Upper lobe of left lung (tissue), 6 donors: ENCODE measurements at places on chromosomes 12 and 14. TPM values are rescaled to one million over a fixed set of nuclear protein-coding genes. Genes with fewer than 3 reads are reported as not detected.

DNA sequence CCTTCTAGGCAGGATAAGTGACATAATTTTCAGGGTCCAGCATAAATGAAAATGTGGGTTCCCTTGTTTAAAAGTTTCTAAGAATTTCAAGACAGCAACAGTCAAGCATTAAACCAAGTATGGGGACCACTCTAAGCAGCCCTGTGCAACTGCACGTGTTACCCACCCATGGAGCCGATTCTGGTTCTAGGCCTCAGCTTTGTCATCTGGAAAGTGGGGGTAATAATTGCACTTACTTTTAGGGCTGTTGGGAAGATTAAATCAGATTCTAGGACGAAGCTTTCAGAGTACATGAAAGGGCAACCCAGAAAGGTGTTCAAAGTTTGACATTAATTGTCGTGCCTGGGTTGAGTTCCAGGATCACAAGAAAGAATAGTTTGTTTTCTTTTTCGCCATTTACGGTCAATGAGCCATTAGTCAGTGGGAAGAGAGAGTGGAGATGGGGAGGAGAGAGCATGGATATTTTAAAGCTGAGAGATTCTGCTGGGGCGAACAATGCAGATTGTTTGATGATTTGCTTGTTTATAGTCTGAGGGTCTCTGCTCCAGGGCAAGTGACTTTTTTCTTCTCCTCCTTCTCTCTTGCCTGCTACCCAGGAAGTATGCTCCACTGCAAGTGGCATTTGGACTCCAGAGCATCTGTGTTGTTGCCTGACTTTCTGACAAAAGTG lies 10.7 kb upstream of the PPFIBP1 start:
- H3K4me3 ChIP-seq, result no peak overlapping the region
- no peaks in the 10 kb centered on the region for H3K36me3 ChIP-seq
- H3K4me1 ChIP-seq, result no peaks in the 10 kb centered on the region
- H3K27me3 ChIP-seq, result no peaks in the 10 kb centered on the region
- no peak overlapping the region for H3K27ac ChIP-seq

Gene CARMIL3
- 0.77 TPM for total RNA-seq

DNA sequence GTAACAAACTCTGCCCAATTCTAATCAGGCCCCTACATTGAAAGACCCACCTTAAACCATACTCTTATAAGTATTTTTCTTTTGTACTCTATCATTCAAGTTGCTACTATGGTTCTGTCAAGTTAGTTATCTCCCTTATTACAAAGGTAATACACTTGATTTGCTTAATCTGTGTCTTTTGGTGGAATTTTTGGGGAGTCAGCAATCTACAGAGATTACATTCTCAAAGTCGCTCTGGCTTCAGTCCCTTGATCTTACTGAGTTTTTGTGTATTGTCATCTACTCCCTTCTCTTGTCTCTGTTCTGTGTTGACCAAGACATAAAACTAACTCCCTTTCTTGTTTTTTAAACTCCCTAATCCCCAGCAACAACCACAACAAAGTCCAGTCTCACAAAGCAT lies 353.1 kb downstream of the LRIG3 start:
- H3K4me1 ChIP-seq, result no peaks in the 10 kb centered on the region
- no peaks in the 10 kb centered on the region for H3K27me3 ChIP-seq
- no peaks in the 10 kb centered on the region for H3K36me3 ChIP-seq
- H3K27ac ChIP-seq, result no peak overlapping the region
- H3K4me3 ChIP-seq, result no peak overlapping the region

GRCh38 chr12:104387190-104387589 lies 69.6 kb upstream of the CHST11 start:
- no peaks in the 10 kb centered on the region for H3K27me3 ChIP-seq
- DNase-seq, result no peak
- no peaks in the 10 kb centered on the region for H3K36me3 ChIP-seq
- no peak overlapping the region for H3K27ac ChIP-seq
- H3K4me3 ChIP-seq, result no peak overlapping the region

- no peak overlapping the region for H3K4me3 ChIP-seq
- peaks cover 6% of the 10 kb centered on the region for H3K36me3 ChIP-seq
- peaks cover 33% of the 10 kb centered on the region for H3K4me1 ChIP-seq
- H3K27ac ChIP-seq, result no peak overlapping the region
- H3K27me3 ChIP-seq, result no peaks in the 10 kb centered on the region
These were observed 37.9 kb downstream of the PITPNM2 start for GRCh38 chr12:123113026-123113425.

- DNase-seq, result no peak
- H3K4me3 ChIP-seq, result no peak overlapping the region
- H3K27me3 ChIP-seq, result no peaks in the 10 kb centered on the region
- H3K4me1 ChIP-seq, result no peaks in the 10 kb centered on the region
These were observed 10.5 kb upstream of the PRMT5 start for GRCh38 chr14:22939684-22940083.
